ENCODE measurements at places on chromosomes 5 and 9. TPM values are rescaled to one million over a fixed set of nuclear protein-coding genes. Genes with fewer than 3 reads are reported as not detected.

THBS4 gene
- total RNA-seq: 25.2 TPM

FAM221B gene
- not detected for total RNA-seq

STPG3 gene
- not detected for total RNA-seq

LAMC3 gene
- 1.3 TPM for total RNA-seq

RNF180 gene
- total RNA-seq: 11.9 TPM

All from subcutaneous adipose tissue (tissue), 4 donors.